T follicular helper cell (primary cell): ENCODE measurements at places on chromosomes 16 and 17.
A peak's percentile ranks its signal among the peaks of the same experiment; 100 is the strongest.

DNA sequence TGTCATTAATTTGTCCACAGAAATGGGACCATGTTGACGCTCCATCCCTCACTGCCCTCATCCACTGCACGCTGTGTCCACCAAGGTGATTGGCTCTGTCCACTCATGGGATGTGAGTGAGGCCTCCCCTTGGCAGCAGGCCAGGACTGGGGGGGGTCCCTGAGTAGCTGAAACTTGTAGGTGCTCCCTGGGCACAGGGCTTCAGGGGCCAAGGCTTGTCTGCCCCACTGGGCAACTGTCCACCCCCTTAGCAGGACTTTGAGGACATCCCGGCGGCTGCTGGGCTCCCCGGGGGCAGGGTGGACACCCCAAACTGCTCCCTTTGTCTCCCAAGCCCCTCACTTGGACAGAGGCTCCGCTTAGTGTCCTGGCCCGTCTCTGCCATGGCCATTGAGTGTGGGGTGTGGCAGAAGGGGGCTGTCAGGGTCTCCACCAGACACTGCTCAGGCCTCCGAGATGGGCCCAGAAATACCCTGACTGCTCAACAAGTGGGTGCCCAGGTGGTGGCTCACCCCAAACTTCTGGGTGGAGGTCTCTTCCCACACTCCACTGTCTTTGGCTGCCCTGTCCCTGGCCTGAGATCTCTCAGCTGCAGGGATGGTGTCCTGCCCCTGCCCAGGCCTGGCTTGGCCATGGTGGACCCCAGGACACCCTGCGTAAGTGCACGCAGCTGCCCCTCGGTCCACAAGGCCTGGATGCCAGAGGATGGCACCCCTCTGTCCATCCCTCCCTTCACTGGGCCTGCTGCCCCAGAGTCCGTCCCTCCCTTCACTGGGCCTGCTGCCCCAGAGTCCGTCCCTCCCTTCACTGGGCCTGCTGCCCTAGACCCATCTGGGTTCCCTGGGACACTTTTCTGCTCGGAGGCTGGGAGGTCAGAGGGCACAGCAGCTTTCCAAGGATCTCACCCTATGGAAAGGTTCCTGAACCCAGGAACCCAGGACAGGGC lies 2.9 kb upstream of the RAB40C start:
- DNase-seq: no peak

DNA sequence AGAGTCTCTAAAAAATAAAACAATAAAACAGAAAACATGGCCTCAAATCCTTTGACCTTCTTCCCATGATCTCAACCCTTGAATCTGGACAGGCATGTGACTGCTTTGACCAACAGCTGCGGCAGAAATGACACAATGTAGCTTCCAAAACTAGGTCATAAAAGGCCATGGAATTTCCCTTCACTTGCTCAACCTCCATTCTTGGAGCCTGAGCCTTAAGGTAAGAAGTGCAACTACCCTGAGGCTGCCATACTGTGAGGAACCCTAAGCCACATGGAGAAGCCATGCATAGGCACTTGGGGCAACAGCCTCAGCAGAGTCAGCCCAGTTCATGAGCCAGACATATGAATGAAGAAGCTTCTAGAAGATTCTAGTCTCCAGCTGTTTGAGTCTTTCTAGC lies 75.7 kb upstream of the BRD7 start:
- DNase-seq: no peak

DNA sequence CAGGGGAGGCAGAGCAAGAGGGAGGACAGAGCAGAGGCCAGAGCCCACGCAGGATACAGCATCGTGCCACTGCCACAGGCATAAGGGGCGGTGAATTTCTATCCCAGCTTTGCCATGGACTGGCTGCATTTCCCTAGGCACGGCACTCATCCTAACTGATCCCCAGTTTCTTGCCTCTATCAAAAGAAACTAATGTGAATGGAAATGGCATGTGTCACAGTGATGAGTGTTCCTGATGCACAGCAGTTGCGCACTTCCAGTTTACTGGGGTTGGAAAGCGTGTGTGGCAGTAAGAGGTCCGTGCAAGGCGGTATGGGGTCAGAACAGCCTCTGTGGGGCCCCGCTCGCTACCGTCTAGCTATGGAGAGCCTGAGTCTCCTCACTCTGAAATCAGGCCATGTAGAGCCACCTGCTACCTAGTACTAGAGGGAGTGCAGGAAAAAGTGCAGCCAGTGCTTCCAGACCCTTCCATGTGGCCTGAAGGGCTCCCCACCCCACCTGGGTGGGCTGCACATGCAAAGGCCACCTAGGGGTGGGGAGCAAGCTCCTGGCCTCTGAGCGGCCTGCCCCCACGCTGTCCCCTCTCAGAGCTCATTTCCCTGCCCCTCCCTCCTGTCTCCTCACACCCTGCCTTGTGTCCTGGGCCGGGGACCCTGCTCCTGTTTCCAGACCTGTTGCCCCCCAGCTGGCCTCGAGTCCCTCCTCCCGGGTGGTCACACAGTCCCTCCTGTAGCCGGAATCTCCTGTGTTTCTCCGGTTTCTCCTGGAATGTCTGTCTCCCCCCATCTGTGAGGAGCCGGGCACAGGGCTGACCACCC lies 5.0 kb upstream of the KCNJ18 start:
- DNase-seq: no peak

DNA sequence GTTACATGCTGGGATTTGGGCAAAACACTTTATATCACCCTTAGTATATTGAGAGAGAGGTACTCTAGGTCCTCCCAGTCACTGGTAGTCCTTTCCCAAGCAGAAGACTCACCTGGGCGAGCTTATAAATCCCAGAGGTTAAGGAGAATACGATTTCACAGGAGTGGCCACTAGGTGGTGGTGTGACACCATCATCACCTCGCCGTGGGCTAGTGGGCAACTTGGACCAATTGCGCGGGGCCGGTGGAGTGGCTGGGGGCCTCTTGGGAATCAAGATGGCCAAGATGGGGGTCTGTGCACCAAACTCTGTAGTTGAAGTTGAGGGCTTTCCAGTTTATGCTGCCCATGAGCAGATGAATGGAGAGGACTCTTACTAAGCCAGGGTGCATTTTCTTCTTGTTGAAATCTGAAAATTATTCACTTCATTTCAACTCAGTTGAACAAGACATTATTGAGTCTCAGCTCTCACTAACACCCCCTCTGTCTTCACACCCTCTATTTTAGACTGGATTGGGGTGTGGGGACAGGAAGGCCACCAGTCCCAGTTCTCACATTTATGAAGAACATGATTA lies 38.2 kb upstream of the PIRT start:
- DNase-seq: no peak

GRCh38 chr17:61309362-61310256 lies 90.0 kb upstream of the TBX2 start:
- no peak for DNase-seq

- peak; percentile 44 for DNase-seq
Observed at GRCh38 chr16:117379-118365, 20.8 kb downstream of the NPRL3 start.

DNA sequence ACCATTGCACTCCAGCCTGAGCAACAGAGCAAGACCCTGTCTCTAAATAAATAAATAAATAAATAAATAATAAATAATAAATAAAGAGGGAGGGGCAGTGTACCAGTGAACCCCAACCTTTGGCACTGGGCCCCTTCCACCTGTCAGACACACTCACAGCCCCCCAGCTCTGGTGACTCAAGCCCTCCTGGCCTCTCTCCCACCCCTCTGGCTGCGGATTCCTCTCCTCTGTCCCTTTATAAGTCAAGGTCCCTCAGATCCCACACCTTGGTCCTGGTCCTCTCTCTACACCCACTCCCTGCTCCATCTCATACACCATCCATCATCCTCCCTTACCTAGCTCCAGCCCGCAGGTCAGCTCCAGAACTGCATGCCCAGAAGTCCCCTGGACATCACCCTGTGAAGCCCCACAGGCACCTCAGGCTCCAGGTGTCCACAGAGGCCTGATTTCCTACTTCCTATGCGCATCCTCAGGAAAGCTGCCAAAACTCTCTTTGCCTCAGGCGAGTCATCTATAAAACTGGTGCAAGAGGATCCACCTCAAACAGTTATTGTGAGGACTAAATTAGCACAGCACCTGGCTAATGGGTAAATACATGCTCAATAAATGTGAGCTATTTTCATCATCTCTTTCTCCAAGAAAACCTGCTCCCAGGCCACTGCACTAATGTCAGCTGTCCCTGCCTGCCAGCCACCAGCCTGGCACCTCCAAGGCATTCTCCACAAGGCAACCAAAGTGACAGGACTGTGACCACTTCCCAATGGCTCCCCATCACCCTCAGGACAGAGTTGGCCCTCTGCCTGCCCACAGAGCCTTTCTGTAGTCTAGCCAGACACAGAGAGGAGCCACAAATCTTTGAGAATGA lies 46.8 kb downstream of the BEAN1 start:
- DNase-seq: no peak

GRCh38 chr17:41663451-41664171 lies 25.1 kb upstream of the EIF1 start:
- no peak for DNase-seq

GRCh38 chr17:81513372-81513752 lies 763 bp upstream of the ACTG1 start:
- no peak for DNase-seq

DNA sequence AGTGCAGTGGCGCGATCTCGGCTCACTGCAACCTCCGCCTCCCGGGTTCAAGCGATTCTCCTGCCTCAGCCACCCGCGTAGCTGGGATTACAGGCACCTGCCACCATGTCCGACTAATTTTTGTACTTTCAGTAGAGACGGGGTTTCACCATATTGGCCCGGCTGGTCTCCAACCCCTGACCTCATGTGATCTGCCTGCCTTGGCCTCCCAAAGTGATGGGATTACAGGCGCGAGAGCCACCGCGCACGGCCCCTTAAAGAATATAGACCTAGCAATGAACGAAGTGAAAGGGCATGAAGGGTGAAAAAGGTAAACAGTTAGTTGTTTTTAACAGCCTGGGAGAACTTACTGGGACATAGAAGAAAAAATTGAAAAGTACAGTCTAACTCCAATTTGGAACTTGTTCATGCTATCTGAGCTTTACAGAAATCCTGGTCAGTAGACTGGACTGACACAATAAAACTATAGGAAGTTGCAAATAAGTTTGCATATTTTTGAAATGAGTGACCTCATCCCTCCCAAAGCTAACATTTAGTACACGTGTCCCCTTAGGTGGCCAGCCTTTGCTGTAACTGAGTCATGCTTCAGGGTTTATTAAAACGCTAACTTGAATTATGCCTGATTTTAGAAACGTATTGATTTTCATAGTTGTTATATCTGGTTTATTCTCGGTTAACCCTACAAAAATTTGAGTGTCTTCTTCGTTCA lies 1.8 kb downstream of the COG1 start:
- no peak for DNase-seq

DNA sequence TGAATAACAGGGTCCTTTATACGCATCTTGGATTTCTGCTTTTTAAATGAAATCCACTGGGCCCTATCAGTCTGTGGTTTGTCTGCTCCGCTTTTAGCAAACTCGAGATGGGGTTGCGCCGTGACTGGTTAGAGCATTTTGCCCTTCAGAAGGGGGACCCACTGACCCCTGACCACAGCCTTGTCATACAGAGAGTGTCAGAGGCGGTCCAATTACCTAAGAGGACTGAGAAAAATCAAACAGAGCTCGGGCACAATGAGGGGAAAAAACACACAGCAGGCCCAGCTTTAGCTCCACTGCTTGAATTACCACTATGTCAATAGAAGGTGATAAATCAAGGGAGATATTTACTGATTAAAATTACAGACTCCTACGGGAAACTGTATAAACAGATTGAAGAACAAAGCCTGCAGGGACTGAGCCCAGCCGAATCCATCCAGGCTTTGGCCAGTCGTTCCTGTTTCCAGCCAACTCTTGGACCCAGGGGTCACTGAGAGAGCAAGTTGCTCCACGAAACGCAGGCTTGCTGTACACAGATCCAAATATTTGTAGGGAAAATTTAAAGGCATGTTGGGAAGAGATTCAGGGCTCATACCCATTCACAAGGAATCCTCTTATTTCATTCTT lies 131.9 kb upstream of the ZFHX3 start:
- no peak for DNase-seq

- DNase-seq: peak; percentile 30
Observed at GRCh38 chr16:80580109-80580832, 39.5 kb downstream of the DYNLRB2 start.

DNA sequence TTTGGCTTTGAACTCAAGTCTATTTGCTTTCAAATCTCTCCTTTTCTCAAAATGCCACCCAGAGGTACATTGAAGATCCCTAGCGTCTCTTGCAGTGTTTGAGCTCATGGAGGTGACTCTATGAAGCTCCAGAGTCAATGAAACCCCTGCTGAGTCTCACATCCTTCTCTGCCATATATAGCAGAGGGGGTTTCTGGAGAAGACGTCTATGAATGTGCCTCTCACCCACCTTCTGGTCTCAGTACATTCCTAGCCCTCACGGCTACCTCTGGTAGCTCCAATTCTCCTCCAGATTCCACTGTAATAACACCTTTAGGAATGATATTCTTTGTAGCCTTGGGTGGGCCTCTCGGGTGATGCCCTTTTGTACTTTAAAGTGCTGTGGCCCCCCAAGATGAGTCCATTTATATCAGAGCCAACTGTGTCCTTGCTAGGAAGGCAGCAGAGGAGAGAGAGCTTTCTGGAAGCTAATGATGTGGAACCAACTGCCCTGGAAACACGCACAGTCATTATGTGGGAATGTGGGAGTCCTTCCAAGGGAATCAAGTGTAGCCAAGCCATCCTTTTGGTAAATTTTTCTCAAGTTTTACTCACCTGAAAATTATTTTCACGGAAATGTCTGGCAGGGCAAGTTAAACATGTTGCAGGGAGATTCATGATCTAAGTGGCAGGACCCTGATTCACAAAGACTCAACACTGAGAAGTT lies 123.4 kb downstream of the ASIC2 start:
- DNase-seq: no peak

- DNase-seq: peak; percentile 48
Observed at GRCh38 chr16:85393674-85394451, 219.3 kb upstream of the GSE1 start.

DNA sequence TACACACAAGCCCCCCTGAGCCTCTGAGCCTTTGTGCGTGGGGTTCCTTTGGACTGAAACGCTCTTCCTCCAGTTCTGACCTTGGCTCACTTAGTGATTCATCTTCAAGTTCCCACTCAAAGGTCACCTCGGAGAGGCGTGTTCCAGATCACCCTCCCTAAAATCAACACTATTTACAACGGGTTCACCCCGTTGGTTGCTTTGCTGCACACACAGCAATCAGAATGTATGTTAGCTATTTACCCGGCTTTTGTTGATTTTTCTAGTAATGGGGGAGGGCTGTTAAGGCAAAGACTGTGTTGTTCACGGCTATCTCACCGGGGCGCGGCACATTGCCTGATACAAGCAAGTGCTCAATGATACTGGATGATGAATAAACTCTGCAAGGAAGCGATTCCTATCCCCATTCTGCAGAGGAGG lies 977 bp downstream of the NAGPA start:
- no peak for DNase-seq
